ENCODE measurements at places on chromosomes 12 and 14.

- H3K4me1 ChIP-seq, result no peaks in the 10 kb centered on the region
- peaks cover 15% of the 10 kb centered on the region for H3K27me3 ChIP-seq
- no peak overlapping the region for H3K27ac ChIP-seq
- DNase-seq, result no peak
- no peaks in the 10 kb centered on the region for H3K36me3 ChIP-seq
- H3K4me3 ChIP-seq, result no peak overlapping the region
These were observed 3.0 kb downstream of the NTF3 start for GRCh38 chr12:5434647-5435560.

GRCh38 chr12:113955109-113955970 lies 10.8 kb downstream of the RBM19 start:
- H3K36me3 ChIP-seq, result peaks cover 17% of the 10 kb centered on the region
- H3K27ac ChIP-seq, result no peak overlapping the region
- H3K4me3 ChIP-seq, result no peak overlapping the region

GRCh38 chr12:42525444-42525843 lies 64.1 kb downstream of the PRICKLE1 start:
- H3K27ac ChIP-seq, result no peak overlapping the region
- DNase-seq, result no peak
- H3K27me3 ChIP-seq, result peaks cover 18% of the 10 kb centered on the region

DNA sequence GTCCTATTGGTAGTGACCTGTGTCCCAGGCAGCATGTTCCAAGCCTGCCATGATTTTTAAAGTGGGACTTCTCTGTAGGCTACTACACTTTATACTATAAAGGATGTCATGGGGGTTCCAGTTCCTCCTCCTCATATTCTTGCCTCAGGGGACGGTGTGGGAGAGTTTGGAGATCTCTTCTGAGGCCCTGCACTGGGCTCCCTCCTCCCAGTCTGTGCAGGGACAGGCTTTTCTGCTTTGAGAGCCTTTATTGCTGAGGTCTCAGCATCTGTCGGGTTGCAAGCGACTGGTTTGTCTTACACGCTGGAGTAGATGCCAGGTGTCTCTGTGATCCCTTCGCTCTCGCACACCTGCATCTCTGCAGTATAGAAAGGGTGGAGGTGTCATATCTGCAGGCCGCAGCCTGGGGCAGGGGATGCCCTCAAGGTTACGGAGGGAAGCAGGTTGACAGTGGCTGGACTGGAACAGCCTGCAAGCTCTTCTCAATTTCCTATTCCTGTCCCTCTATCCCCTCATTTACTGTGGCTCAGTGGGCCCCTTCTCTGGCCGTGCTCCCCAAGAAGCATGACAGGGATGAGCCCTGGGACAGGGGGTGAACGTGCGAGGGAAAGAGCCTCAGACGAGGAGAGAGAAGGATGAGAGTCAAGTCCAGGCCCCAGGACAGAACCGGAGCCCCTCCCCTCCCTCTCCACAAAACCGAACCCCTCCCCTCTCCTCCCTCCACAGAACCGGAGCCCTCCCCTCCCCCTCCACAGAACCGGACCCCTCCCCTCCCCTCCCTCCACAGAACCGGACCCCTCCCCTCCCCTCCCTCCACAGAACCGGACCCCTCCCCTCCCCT lies 51.3 kb downstream of the SLC6A12 start:
- H3K27ac ChIP-seq, result no peak overlapping the region
- H3K4me3 ChIP-seq, result no peak overlapping the region
- H3K4me1 ChIP-seq, result peaks cover 12% of the 10 kb centered on the region
- peaks cover 25% of the 10 kb centered on the region for H3K27me3 ChIP-seq
- H3K36me3 ChIP-seq, result no peaks in the 10 kb centered on the region

DNA sequence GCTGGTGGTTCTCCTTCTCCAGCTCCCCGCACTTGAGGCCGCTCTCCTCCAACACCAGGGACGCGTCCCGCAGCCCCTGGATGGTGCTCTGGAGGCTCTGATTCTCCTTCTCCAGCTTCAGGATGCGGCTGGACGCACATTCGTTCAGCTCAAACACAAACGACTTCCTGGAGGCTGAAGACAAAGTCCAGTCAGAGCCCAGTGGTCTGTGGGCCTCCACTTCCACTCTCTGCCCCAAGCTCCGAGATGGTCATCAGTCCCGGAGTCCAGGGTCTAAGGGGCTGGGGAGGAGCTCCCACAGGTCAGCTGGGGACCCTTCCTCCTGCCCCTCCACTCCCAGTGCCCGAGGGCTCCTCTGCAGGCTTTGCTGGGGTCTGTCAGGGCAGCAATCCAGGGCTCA lies 76.6 kb upstream of the GPR68 start:
- H3K27me3 ChIP-seq, result no peaks in the 10 kb centered on the region
- peak overlapping the region; percentile 99 for H3K27ac ChIP-seq
- peaks cover 66% of the 10 kb centered on the region for H3K4me1 ChIP-seq
- no peak overlapping the region for H3K4me3 ChIP-seq
- no peak for DNase-seq

- peak overlapping the region; percentile 57 for H3K27ac ChIP-seq
- no peak for DNase-seq
- H3K4me3 ChIP-seq, result peak overlapping the region; percentile 66
These were observed 333.8 kb downstream of the PDZRN4 start for GRCh38 chr12:41521872-41522379.

GRCh38 chr12:94571556-94571955 lies 78.8 kb downstream of the TMCC3 start:
- DNase-seq, result no peak
- no peak overlapping the region for H3K4me3 ChIP-seq
- H3K27me3 ChIP-seq, result peaks cover 35% of the 10 kb centered on the region
- no peaks in the 10 kb centered on the region for H3K4me1 ChIP-seq

DNA sequence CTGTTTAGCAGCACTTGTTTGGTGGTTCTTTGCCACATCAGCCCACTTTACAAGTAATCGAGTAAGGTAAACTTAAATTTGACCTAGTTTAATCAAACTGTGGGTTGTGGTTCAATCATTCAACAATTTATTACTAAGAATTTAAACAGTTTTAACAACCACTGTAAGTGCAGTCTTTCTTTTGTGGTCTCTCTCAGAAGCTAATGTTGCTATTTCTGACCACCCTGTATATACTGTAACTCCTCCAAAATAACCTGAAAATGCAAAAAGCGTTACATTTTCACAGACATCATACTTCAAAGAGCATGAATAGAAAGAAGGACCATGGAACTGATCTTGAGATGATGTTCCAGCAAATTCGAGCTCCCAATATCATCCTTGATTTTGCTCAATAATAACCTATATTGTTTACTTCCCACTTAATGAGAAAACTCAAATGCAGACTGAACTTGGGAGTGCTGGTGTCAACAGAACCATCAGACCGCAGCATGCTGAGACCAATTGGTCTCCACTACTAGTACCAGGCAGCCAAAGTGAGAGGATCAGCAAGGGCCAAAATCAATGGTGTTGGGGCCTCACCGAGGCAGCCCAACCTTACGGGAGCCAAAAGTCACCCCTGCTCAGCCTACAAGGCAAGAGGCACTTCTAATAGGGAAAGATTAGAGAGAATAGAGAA lies 22.1 kb downstream of the IFNG-AS1 start:
- DNase-seq, result no peak
- peaks cover 3% of the 10 kb centered on the region for H3K36me3 ChIP-seq
- no peaks in the 10 kb centered on the region for H3K27me3 ChIP-seq
- peaks cover 11% of the 10 kb centered on the region for H3K4me1 ChIP-seq

- DNase-seq, result no peak
- H3K4me3 ChIP-seq, result peak overlapping the region; percentile 36
- H3K4me1 ChIP-seq, result peaks cover 50% of the 10 kb centered on the region
- H3K36me3 ChIP-seq, result peaks cover 2% of the 10 kb centered on the region
These were observed 25.0 kb downstream of the ELK3 start for GRCh38 chr12:96218989-96219678.

GRCh38 chr14:104931771-104932675 lies 7.3 kb downstream of the PLD4 start:
- no peak for DNase-seq
- H3K4me3 ChIP-seq, result peak overlapping the region; percentile 28
- H3K36me3 ChIP-seq, result no peaks in the 10 kb centered on the region
- peaks cover 21% of the 10 kb centered on the region for H3K27me3 ChIP-seq
- H3K27ac ChIP-seq, result no peak overlapping the region

- no peak for DNase-seq
- no peak overlapping the region for H3K4me3 ChIP-seq
- peaks cover 17% of the 10 kb centered on the region for H3K27me3 ChIP-seq
- no peak overlapping the region for H3K27ac ChIP-seq
- H3K4me1 ChIP-seq, result no peaks in the 10 kb centered on the region
- no peaks in the 10 kb centered on the region for H3K36me3 ChIP-seq
These were observed 111.5 kb upstream of the WSCD2 start for GRCh38 chr12:108017472-108018057.

DNA sequence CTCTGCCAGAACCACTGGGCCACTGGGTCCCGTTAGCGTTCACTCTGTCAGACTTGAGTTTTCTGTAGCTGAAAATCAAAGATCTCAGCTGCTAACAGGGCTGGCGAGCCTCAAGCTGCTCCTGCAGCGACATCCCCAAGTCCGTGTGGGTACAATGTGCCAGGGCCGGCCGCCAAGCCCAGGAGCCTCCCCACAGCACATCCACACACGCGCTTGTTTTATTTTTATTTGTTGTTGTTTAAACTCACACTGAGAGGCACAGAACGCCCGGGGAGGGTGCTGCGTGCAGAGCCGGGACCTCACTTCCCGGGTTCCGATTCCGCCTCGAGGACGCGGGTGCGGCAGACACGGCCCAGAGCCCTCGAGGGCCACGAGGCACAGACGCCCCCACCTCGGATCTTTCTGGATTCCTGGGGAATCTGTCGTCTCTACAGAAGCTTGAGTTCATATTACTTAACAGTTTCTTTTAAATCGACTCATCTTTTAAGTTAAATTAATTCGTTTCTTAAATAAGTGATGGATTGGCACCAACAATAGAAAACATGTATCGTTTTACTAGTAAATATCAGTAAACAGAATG lies 9.3 kb downstream of the GALNT9 start:
- H3K27ac ChIP-seq, result no peak overlapping the region
- no peak overlapping the region for H3K4me3 ChIP-seq
- peaks cover 3% of the 10 kb centered on the region for H3K4me1 ChIP-seq
- no peak for DNase-seq
- peaks cover 2% of the 10 kb centered on the region for H3K36me3 ChIP-seq
- H3K27me3 ChIP-seq, result peaks cover 46% of the 10 kb centered on the region

DNA sequence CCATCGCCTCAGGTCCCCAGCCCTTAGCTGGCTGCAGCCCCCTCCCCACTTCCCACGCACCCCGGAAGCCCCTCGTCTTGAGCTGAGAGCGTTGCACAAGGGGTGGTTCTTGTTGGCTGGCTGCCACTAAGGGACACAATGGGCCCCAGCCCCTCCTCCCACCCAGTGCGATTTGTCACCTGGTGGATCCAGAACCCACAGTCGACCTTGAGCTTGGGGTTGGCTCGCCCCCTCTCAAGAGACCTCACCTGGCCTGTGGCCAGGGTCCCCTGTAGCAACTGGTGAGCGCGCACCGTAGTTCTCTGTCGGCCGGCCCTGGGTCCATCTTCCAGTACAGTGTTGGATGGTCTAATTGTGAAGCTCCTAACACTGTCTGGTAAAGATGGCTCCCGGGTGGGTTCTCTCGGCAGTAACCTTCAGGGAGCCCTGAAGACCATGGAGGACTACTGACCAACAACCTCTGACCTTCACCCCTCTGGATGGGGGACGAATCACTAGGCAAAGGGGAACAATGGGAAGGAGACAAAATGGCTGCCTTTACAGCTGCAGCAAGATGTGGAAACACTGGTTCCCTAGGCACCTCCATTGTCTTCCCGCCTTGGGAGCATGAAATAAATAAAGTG lies 6.6 kb downstream of the PHB2 start:
- H3K27me3 ChIP-seq, result no peaks in the 10 kb centered on the region
- H3K4me1 ChIP-seq, result peaks cover 40% of the 10 kb centered on the region
- DNase-seq, result no peak

DNA sequence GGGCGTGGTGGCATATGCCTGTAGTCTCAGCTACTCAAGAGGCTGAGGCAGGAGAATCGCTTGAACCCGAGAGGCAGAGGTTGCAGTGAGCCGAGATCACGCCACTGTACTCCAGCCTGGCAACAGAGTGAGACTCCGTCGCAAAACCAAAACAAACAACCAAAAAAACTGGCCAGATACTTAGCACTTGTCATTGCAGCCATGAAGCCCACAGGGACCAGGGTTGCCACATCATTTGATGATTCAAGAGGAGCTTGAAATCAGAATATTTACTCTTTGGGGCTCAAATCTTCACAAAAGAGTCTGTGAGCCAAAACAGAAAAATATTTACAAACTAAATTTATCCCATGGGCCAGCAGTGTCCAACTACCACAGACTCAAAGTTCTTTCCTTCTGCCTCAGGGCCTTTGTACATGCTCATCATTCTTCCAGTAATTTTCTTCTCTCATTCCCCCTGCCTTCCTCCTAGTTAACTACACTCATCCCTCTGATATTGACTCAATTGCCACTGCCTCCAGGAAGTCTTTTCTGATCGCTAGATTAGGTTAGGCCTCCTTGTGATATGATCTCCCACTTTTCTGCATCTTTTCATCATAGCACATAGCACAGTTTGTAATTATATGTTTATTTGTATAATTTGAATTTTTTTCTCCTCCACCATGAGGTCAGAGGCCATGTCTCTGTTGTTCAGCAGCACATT lies 130.8 kb upstream of the PLEKHG7 start:
- peak overlapping the region; percentile 89 for H3K27ac ChIP-seq
- H3K4me3 ChIP-seq, result no peak overlapping the region
- H3K4me1 ChIP-seq, result peaks cover 10% of the 10 kb centered on the region
- H3K36me3 ChIP-seq, result no peaks in the 10 kb centered on the region

GRCh38 chr12:107079172-107080011 lies 14.0 kb downstream of the CRY1 start:
- no peaks in the 10 kb centered on the region for H3K36me3 ChIP-seq
- no peak for DNase-seq
- H3K4me3 ChIP-seq, result no peak overlapping the region
- H3K27me3 ChIP-seq, result no peaks in the 10 kb centered on the region

- no peaks in the 10 kb centered on the region for H3K36me3 ChIP-seq
- no peaks in the 10 kb centered on the region for H3K4me1 ChIP-seq
- no peaks in the 10 kb centered on the region for H3K27me3 ChIP-seq
- no peak for DNase-seq
- no peak overlapping the region for H3K27ac ChIP-seq
- no peak overlapping the region for H3K4me3 ChIP-seq
These were observed 109.8 kb upstream of the FOXG1 start for GRCh38 chr14:28656704-28657255.

DNA sequence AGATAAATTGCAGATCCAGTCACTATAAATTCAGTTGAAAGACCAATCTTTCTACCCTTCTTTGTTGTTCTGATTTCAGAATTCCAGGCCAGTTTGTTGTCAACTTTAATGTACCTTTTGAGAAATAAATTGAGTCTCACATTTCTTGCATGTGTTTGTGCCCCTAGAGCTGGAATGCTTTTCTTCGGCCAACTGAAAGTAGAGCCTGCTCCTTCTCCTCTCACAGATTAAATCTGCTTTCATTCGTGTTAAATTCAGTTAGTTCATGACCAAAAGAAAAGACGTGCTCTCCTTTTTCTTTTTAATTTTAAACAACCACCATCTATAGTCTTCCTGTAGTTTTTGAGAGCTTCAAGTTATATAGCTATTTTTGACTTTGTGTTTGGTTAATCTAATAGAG lies 22.9 kb downstream of the SOCS2 start:
- H3K27ac ChIP-seq, result no peak overlapping the region
- peaks cover 15% of the 10 kb centered on the region for H3K4me1 ChIP-seq
- DNase-seq, result no peak
- H3K4me3 ChIP-seq, result no peak overlapping the region
- peaks cover 5% of the 10 kb centered on the region for H3K36me3 ChIP-seq

GRCh38 chr12:124661341-124661740 lies 93.9 kb upstream of the NCOR2 start:
- no peaks in the 10 kb centered on the region for H3K4me1 ChIP-seq
- H3K4me3 ChIP-seq, result no peak overlapping the region
- H3K27me3 ChIP-seq, result no peaks in the 10 kb centered on the region
- DNase-seq, result no peak
- no peak overlapping the region for H3K27ac ChIP-seq
- H3K36me3 ChIP-seq, result peaks cover 6% of the 10 kb centered on the region
